ENCODE measurements at places on chromosomes 7 and 10.

GRCh38 chr7:102064361-102065025 is 222.2 kb upstream of the SH2B2 start:
- DNase-seq = no peak

DNA sequence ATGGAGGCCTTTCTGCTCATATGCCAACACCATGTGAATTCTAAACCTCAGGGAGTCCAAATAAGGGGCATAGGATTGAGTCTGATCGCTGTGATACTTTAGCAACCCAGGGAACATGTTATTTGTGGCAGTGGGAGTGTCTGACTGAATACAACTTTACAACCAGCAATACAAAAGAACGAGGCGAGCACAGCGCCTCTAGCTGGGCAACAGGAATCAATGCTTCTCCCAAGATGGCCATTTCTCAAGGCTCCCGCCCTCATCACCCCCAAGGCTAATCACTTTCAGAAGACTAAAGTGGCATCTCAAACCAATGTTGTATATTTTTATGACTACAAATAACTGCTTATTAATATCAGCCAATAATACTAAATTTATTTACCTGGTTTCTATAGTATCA is 28.1 kb downstream of the YWHAG start:
- DNase-seq = no peak

DNA sequence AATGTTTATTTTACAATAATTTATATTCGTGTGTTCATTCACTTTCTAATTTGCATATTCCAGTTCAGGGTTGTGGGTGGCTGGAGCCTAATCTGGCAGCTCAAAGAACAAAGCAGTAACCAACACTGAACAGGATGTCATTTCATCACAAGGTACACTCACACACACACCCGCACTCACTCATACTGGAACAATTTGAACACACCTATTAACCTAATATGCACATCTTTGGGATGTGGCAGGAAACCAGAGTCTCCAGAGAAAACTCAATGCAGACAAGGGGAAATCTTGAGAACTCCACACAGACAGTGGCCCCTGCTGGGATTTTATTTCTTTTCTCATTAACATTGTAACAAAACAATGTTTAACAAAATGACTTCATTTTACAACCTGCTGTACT is 97.4 kb downstream of the TWIST1 start:
- no peak for DNase-seq

DNA sequence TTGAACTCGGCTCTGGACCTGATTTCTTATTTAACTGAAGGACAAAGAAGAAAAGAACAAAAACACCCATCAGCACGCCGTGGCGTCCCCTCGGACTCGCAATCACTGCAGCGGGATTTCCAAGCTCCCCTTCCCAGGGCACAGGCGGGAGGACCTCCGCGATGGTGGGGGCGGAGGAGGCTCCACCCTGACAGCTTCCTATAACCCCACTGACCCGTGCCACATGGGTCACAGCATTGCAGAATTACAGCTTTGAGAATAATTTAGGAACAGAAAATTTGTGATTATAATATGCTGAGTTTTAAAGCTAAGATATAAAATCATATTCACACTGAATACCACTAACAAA is 129.7 kb upstream of the SEC61G start:
- DNase-seq = no peak

- DNase-seq = no peak
These were observed 53.2 kb downstream of the PROSER2 start for GRCh38 chr10:11876324-11876723.
